ENCODE measurements at places on chromosomes 4 and X.

GRCh38 chr4:80153874-80154544, 43.3 kb upstream of the PRDM8 start:
- H3K4me3 ChIP-seq: no peak overlapping the region
- no peaks in the 10 kb centered on the region for H3K27me3 ChIP-seq
- H3K36me3 ChIP-seq: no peaks in the 10 kb centered on the region

- H3K27me3 ChIP-seq: no peaks in the 10 kb centered on the region
- DNase-seq: no peak
- peaks cover 6% of the 10 kb centered on the region for H3K36me3 ChIP-seq
- no peak overlapping the region for H3K27ac ChIP-seq
- H3K4me3 ChIP-seq: no peak overlapping the region
- no peaks in the 10 kb centered on the region for H3K4me1 ChIP-seq
Observed at GRCh38 chr4:122746485-122746965, 14.0 kb downstream of the BBS12 start.

DNA sequence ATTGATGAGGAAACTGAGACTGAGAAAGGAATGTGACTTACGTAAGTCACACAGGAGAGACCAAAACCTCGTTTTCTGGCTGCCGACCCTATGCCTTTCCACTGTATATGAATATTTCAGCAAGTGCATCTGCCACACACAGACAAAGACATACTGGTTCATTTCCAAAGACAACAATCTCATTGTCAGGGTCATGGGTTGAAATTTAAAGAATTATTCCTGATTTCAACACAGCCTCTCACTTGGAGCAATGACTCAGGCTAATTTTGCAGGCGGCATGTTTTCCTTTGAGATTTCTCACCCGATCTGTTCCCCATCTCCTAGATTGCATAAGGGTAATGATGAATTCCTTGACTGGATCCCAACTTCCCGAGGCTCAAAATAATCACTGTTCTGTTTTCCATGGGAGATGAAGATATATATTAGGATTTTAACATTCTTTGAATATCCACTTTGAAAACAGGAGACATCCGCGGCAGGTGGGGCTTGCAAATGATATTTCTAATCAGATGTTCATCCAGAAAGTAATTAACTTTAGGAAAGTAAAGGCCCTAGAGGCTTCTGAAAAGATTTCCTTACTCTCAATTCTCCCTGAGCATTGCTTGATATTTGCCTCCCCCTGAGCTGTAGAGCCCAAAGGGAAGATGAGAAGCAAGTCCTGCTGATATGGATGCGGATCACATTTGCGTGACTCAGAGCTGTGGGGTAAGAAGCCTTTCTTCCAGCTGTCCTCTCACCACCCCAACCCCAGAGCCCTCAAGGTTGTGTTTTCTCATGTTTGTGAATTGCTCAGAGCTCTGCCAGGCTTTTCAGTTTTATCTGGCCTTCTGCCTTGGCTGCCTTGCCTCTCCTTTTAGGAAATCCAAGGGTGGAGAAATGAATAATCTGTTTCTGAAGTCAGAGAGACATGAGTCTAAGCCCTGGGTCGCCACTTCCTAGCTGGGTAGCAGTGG, 361.1 kb upstream of the BOD1L1 start:
- no peak overlapping the region for H3K4me3 ChIP-seq
- H3K36me3 ChIP-seq: no peaks in the 10 kb centered on the region
- H3K27ac ChIP-seq: no peak overlapping the region
- DNase-seq: no peak
- no peaks in the 10 kb centered on the region for H3K4me1 ChIP-seq
- H3K27me3 ChIP-seq: no peaks in the 10 kb centered on the region

GRCh38 chr4:26468283-26468949, 21.9 kb downstream of the CCKAR start:
- H3K4me3 ChIP-seq: no peak overlapping the region
- H3K36me3 ChIP-seq: no peaks in the 10 kb centered on the region
- H3K27ac ChIP-seq: no peak overlapping the region
- no peak for DNase-seq
- no peaks in the 10 kb centered on the region for H3K4me1 ChIP-seq
- H3K27me3 ChIP-seq: no peaks in the 10 kb centered on the region

- DNase-seq: no peak
- H3K4me3 ChIP-seq: no peak overlapping the region
- H3K27me3 ChIP-seq: no peaks in the 10 kb centered on the region
- no peaks in the 10 kb centered on the region for H3K36me3 ChIP-seq
- no peak overlapping the region for H3K27ac ChIP-seq
Observed at GRCh38 chr4:127370604-127371003, 262.2 kb upstream of the INTU start.

DNA sequence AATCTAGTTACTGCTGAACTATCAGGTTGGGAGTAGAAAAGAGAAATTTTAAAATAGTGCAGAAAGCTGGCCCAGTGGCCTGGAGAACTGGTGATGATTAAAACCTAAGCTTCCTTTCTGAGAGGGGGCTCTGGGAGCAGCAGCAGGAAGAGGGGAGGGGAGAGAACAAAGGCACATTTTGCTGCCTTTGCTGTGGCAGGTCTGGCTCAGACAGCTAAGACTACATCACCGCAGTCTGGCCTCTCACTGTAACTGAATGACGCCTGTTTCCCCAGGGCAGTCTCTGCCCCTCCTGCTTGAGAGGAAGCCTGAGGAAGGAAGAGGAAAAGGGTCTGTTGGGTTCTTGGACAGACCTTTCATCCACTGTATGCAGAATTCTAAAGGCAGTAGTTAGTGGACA, 148.5 kb downstream of the FRAS1 start:
- no peaks in the 10 kb centered on the region for H3K4me1 ChIP-seq
- no peak overlapping the region for H3K27ac ChIP-seq
- H3K27me3 ChIP-seq: no peaks in the 10 kb centered on the region
- H3K36me3 ChIP-seq: no peaks in the 10 kb centered on the region

DNA sequence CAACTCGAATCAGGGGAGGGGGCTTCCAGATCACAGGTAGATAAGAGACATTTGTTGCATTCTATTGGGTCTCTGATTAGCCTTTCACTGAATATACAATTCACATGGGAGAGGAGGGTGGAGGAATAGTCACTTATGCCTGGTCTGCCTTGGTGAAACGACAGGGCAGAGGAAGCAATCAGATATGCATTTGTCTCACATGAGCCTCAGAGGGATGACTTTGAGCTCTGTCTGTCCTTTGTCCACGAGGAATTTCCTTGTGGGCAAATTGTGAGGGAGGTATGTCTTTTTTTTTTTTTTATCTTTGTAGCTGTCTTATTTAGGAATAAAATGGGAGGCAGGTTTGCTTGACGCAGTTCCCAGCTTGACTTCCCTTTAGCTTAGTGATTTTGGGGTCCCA, 28.5 kb upstream of the TMSB4X start:
- no peak for DNase-seq
- no peaks in the 10 kb centered on the region for H3K27me3 ChIP-seq
- H3K27ac ChIP-seq: no peak overlapping the region
- no peak overlapping the region for H3K4me3 ChIP-seq
- H3K4me1 ChIP-seq: peaks cover 37% of the 10 kb centered on the region

DNA sequence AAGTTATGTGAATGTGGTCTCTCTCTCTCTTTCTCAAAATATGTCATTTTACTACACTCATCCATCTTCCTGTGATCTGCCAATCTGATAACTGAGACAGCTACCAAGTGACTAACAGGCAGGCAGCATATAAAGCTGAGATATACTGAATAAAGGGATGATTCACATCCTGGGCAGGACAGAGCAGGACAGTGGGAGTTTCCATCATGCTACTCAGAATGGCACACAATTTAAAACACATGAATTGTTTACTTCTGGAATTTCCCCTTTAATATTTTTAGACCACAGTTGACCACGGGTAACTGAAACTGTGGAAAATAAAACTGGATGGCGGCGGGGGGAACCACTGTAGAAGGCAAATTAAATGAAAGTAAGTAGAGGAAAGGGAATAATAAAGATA, 58.6 kb upstream of the DCTD start:
- DNase-seq: no peak
- no peak overlapping the region for H3K4me3 ChIP-seq
- no peak overlapping the region for H3K27ac ChIP-seq
- no peaks in the 10 kb centered on the region for H3K27me3 ChIP-seq

- H3K36me3 ChIP-seq: no peaks in the 10 kb centered on the region
- no peak overlapping the region for H3K27ac ChIP-seq
- no peaks in the 10 kb centered on the region for H3K4me1 ChIP-seq
- no peaks in the 10 kb centered on the region for H3K27me3 ChIP-seq
Observed at GRCh38 chrX:27163236-27163635, 299.9 kb downstream of the PPP4R3C start.

- no peak overlapping the region for H3K27ac ChIP-seq
- H3K36me3 ChIP-seq: no peaks in the 10 kb centered on the region
- no peaks in the 10 kb centered on the region for H3K27me3 ChIP-seq
- H3K4me3 ChIP-seq: no peak overlapping the region
- no peak for DNase-seq
Observed at GRCh38 chr4:25703731-25704388, 48.2 kb downstream of the SLC34A2 start.

DNA sequence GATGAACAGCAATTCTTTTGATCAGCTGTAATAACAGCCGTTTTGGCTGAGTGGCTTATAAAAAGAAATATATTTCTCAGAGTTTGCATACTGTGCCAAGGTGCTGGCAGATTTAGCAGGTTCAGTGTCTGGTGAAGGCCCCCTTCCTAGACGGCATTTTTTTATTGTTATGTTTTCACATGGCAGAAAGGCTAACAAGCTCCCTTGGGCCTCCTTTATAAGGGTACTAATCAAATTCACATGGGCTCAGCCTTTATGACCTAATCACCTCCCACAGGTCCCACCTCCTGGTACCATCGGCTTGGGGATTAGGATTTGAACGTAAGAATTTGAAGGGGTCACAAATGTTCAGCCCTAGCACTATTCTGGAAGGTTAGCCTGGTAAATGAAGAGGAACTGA, 431.9 kb downstream of the SPOCK3 start:
- H3K27ac ChIP-seq: no peak overlapping the region
- DNase-seq: no peak
- no peaks in the 10 kb centered on the region for H3K36me3 ChIP-seq
- H3K27me3 ChIP-seq: no peaks in the 10 kb centered on the region
- no peaks in the 10 kb centered on the region for H3K4me1 ChIP-seq
- H3K4me3 ChIP-seq: no peak overlapping the region

DNA sequence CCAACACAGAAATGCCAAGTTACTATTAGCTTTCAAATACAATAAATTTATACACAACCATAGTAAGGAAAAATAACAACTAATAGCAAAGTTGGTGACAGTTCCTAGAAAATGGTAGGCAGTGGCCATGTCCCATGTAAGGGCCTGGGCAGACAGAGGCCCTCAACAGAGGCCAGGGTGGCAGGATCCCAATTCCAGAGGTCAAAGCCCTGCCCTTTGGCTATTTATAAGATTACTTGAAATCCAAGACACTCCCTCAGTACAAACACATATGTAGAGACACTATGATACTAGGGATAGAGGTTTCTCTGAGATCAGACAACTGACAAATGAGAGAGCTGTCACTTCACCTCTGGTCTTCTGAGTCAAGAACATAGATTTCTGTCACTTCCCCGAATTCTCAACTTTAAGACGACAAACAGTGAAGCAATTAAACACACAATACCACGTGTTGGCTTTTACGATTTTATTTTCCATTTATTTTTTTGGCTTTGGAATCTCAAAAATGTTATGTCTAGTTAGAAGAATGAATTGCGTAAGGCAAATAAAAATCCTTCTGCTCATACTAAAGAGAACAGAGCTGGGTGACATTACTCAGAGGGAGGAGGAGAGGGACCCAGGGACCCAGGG, 16.3 kb upstream of the MAOB start:
- H3K27me3 ChIP-seq: peaks cover 2% of the 10 kb centered on the region
- H3K4me3 ChIP-seq: no peak overlapping the region
- no peaks in the 10 kb centered on the region for H3K36me3 ChIP-seq
- DNase-seq: no peak
- H3K27ac ChIP-seq: no peak overlapping the region
- H3K4me1 ChIP-seq: no peaks in the 10 kb centered on the region

DNA sequence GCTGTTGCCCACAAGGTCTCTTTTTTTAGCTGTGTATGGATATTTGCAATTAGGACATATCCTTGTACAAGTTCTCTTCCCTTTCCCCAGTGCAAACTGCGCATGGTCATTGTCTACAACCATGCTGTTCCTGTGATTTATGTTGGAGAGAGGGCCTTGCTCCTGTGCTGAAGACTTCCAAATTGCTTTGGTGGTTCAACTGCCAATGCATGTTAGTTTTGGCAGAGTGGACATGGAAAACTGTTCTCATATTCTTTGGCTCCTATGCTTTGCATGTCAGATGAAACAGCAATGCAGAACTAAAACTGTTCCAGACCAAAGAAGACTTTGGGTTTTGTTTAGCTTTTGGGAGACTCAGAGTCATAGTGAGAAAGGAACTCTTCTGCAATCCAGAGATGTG, 148.8 kb upstream of the EDNRA start:
- H3K4me3 ChIP-seq: no peak overlapping the region
- no peak overlapping the region for H3K27ac ChIP-seq
- DNase-seq: no peak
- no peaks in the 10 kb centered on the region for H3K36me3 ChIP-seq
- H3K4me1 ChIP-seq: no peaks in the 10 kb centered on the region

DNA sequence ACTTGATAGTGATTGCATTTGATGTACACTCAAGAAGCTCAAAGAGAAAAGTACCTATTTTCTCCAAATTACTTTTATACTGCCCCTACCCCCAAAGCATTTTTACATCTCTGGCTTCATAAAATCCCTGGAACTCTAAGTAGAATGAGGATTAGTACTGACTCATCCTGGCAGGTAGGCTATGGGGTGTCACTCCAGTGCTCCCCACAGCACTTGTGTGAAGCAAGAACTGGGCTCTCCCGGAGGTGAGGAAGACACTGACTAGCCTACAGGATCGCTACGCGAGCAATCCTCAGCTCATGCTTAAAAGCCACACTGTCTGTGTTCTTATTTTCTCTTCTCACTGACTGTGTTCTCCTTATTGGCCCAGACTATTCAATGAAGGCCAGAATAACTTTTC, 90.4 kb upstream of the NDP start:
- no peaks in the 10 kb centered on the region for H3K4me1 ChIP-seq
- H3K27me3 ChIP-seq: no peaks in the 10 kb centered on the region
- no peaks in the 10 kb centered on the region for H3K36me3 ChIP-seq
- H3K4me3 ChIP-seq: no peak overlapping the region
- no peak overlapping the region for H3K27ac ChIP-seq

GRCh38 chr4:53120778-53121177, 245.1 kb downstream of the SCFD2 start:
- H3K27ac ChIP-seq: no peak overlapping the region
- DNase-seq: no peak
- no peaks in the 10 kb centered on the region for H3K36me3 ChIP-seq
- no peaks in the 10 kb centered on the region for H3K4me1 ChIP-seq
- H3K4me3 ChIP-seq: no peak overlapping the region

DNA sequence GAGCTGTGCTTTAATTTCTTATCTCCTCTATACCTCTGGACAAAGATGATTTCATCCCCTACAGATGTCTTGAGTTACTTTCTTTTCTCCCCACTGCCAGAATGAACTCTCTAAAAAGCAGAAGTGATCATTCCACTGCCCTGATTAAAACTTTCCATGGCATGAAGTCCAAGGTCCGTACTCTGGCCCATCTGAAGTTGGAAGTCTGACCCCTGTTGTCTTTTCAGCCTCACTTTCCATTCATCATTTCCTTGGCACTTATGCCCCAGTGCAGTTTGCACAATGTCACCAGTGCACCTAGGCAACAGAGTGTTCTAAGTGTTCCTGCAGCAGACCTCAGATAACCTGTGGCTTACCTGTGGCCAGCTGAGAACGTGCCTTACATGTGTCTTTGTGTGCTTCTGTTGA, 242.4 kb downstream of the FRAS1 start:
- no peaks in the 10 kb centered on the region for H3K36me3 ChIP-seq
- no peak overlapping the region for H3K4me3 ChIP-seq
- no peak overlapping the region for H3K27ac ChIP-seq
- DNase-seq: no peak

- no peak overlapping the region for H3K4me3 ChIP-seq
- H3K27me3 ChIP-seq: no peaks in the 10 kb centered on the region
- no peak overlapping the region for H3K27ac ChIP-seq
- H3K4me1 ChIP-seq: no peaks in the 10 kb centered on the region
Observed at GRCh38 chrX:18173494-18174180, 47.0 kb downstream of the BEND2 start.

Data from T-cell (primary cell).